ENCODE measurements at places on chromosomes 13 and 19.

- peak; percentile 91 for DNase-seq
These were observed 984 bp downstream of the RPS11 start for GRCh38 chr19:49497047-49497788.

- DNase-seq, result no peak
These were observed 48.4 kb downstream of the DCLK1 start for GRCh38 chr13:36082806-36083205.

- DNase-seq, result no peak
These were observed 68.2 kb downstream of the ARHGAP35 start for GRCh38 chr19:46928951-46929350.

DNA sequence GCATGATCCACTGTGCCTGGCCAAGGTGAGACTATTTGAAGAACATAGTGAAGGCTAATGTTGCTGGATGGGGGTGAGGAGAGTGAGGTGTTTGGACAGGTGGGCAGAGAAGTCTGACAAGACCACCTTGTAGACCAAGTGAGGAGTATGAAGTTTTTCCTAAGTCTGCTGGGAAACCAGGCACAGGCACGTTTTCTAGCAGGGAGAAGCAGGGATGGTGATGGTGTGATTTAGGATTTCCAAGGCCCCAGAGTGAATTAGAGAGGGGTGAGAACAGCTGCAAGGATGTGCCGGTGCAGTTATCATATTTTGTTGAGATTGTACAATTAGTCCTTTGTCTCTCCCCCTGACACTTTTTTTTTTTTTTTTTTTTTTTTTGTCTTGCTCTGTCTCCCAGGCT, 5.6 kb upstream of the PKN1 start:
- no peak for DNase-seq

DNA sequence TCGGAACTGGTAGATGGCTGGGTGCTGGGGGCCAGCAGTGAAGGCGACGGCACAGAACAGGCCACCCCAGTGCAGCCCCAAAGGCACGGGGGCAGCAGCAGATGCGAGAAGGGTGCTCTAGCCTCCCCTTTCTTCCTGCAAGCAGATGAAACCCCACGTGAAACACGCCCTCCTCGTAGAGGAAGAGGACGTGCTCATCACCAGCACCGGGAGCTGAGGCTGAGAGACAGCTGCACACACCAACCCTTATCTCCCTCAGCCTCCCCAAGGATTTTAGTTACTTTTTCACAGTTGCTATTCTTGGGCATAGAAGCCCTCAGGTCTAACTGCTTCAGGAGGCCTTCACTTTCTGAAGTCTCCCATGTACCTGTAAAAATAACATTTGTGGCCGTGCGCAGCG, 11.9 kb downstream of the ZNF787 start:
- no peak for DNase-seq

GRCh38 chr13:59960683-59961082, 203.0 kb downstream of the DIAPH3 start:
- no peak for DNase-seq

GRCh38 chr19:39834287-39834841, 402 bp upstream of the DYRK1B start:
- no peak for DNase-seq

GRCh38 chr13:46332772-46333171, 54.3 kb downstream of the RUBCNL start:
- no peak for DNase-seq

GRCh38 chr13:79946556-79946955, 394.4 kb downstream of the SPRY2 start:
- DNase-seq, result no peak

GRCh38 chr13:59230484-59231264, 933.1 kb downstream of the DIAPH3 start:
- DNase-seq, result no peak

DNA sequence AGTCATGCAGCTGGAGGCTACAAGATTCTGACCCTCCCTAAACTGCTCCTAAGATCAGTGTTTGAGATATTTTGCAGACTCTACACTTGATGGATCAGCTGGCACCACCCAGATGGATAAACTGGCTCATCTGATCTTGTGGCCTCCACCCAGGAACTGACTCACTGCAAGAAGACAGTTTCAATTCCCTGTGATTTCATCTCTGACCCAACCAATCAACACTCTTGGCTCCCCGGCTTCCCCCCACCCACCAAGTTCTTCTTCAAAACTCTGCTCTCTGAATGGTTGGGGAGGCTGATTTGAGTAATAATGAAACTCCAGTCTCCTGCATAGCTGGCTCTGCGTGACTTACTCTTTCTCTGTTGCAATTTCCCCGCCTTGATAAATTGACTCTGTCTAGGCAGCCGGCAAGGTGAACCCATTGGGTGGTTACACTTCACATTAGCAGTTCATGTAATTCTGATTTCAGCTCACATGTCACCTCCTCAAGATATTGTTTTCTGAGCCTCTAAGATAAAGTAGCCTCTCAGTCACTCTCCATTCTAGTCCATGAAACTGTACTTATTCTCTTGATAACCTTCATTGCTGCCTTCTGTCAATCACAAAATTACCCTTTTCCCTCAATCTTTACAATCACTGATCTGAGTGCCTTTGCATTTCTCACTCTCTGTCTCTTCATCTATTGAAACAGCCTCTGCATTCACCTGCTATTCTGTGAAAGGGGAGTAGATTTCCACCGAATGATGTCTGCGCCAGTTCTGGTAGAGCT, 9.9 kb upstream of the FPR3 start:
- DNase-seq, result peak; percentile 67

GRCh38 chr19:48400018-48400742, 6.7 kb downstream of the GRIN2D start:
- peak; percentile 72 for DNase-seq

GRCh38 chr19:29083863-29084262, 129.1 kb downstream of the UQCRFS1 start:
- no peak for DNase-seq

DNA sequence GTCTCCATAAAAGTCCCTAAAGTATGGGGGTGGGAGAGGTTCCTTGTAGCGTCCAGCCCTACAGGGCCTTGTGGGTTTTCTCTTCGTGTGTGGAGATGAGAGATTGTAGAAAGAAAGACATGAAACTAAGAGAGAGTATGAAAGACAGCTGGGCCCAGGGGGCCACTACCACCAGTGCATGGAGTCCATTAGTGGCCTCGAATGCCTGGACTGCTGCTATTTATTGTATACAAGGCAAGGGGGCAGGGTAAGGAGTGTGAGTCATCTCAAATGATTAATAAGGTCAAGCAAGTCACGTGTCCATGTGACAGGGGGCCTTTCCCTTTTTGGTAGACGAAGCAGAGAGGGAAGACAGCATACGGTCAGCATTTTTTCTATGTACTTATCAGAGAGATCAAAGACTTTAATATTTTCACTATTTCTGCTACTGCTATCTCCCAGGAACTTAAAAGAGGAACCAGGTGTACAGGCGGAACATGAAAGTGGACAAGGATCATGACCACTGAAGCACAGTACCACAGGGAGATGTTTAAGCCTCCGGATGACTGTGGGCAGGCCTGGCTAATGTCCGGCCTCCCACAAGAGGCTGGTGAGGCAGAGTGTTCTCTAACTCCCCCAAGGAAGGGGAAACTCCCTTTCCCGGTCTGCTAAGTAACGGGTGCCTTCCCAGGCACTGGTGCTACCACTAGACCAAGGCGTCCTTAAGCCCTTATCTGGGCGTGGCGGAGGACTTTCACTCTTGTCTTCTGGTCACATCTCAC, 25.5 kb downstream of the FGF21 start:
- no peak for DNase-seq

- no peak for DNase-seq
These were observed 9.6 kb downstream of the PLIN4 start for GRCh38 chr19:4508698-4509097.

DNA sequence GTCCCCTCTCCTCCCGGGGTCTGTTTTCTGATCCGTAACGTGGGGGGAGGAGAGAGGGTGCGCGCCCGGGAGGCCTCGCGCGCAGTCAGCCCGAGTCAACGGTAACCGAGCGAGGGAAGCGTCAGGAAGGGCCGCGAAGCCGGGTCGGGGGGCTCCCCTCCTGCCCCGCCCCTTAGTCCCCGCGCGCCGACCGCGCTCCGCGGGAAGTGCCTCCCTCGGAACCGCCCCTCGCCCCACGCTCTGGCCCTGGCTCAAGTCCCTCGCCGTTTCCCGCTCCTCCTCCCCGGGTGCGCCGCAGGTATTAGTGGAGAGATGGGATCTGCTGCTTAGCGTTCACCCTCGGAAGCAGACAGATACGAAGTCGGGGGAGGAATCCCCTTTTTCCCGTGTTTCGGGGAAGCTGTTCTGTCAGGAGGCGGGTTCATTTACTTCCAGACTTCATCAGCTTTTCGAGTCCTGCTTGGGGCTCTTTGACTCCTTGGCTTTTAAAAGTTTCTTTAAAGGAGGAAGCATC, 770 bp downstream of the HNRNPM start:
- DNase-seq, result peak; percentile 52

GRCh38 chr19:50549059-50549926, 18.9 kb downstream of the LRRC4B start:
- DNase-seq, result no peak

Measured in CD4-positive, alpha-beta T cell (primary cell).